HCEC 1CT (cell line): ENCODE measurements at places on chromosomes 16 and 17.

- no peak for DNase-seq
Measured at GRCh38 chr16:81530296-81530721, 85.7 kb downstream of the CMIP start.

GRCh38 chr17:57110152-57110542 lies 25.1 kb downstream of the AKAP1 start:
- no peak for DNase-seq

- DNase-seq, result no peak
Measured at GRCh38 chr17:4187076-4187475, 44.1 kb downstream of the CYB5D2 start.

- no peak for DNase-seq
Measured at GRCh38 chr17:50972577-50972976, 106.4 kb upstream of the TOB1 start.

GRCh38 chr17:17712268-17712924 lies 31.1 kb downstream of the RAI1 start:
- DNase-seq, result peak; percentile 98

DNA sequence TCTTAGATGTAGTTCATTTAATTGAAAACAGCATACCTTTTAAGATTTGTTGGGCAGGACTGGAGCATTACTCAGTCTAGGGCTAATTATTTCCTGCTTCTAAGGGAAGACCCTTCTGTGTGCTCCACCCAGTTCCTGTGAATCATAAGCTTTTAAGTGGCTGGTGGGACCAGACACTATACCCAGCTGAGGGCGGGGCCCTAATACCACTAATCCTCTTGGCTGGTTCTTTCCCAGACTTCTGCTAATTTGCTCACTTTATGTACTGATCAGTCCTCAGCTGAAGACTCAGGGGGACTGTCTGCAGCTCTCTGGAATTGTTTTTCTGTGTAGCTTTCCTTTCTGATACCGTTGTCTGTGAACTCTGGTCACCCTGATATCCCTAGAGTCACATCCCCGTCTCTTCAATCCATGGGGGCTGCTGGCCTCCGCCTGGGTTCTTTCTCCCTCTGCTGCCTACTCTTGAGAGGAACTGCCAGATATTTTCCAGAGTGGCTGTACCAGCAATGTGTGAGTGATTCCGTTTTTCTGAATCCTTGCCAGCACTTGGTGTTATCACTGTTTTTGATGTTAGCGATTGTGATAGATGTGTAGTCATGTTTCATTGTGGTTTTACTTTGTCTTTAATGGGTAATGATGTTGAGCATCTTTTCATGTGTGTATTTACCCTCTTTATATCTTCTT lies 35.1 kb downstream of the MFSD11 start:
- peak; percentile 88 for DNase-seq

- no peak for DNase-seq
Measured at GRCh38 chr16:66858740-66859396, 14.7 kb downstream of the CA7 start.

GRCh38 chr17:35129154-35129972 lies 7.9 kb downstream of the FNDC8 start:
- DNase-seq, result peak; percentile 22

- DNase-seq, result no peak
Measured at GRCh38 chr17:73840829-73841228, 196.6 kb upstream of the SDK2 start.

- peak; percentile 88 for DNase-seq
Measured at GRCh38 chr17:7351665-7352502, at the start of gene KCTD11. Gene KCTD11 (plus strand): TSS chr17:7352162.

DNA sequence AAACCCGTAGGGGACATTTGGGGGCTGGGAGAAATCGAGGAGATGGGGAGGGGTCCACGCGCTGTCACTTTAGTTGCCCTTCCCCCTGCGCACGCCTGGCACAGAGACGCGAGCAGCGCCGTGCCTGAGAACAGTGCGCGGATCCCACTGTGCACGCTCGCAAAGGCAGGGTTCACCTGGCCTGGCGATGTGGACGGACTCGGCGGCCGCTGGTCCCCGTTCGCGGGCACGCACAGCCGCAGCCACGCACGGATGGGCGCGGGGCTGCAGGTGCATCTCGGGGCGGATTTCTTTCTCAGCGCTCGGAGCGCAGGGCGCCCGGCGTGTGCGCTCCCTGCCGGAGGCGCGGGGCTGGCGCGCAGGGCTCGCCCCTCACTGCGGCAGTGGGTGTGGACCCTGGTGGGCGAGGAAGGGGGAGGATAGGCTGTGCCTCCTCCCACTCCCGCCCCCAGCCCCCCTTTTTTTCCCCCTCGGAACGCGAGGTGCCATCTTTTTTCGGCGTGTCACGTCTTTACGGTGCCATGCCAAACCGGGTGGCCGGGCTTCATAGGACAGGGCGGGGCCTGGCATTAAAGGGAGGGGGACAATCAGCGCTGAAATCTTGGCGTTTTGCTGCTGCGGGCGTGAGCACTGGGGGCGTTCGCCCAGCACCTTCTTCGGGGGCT lies 1.1 kb downstream of the MAPT start:
- DNase-seq, result no peak

GRCh38 chr16:79004309-79004708 lies 596.2 kb downstream of the MAF start:
- no peak for DNase-seq

DNA sequence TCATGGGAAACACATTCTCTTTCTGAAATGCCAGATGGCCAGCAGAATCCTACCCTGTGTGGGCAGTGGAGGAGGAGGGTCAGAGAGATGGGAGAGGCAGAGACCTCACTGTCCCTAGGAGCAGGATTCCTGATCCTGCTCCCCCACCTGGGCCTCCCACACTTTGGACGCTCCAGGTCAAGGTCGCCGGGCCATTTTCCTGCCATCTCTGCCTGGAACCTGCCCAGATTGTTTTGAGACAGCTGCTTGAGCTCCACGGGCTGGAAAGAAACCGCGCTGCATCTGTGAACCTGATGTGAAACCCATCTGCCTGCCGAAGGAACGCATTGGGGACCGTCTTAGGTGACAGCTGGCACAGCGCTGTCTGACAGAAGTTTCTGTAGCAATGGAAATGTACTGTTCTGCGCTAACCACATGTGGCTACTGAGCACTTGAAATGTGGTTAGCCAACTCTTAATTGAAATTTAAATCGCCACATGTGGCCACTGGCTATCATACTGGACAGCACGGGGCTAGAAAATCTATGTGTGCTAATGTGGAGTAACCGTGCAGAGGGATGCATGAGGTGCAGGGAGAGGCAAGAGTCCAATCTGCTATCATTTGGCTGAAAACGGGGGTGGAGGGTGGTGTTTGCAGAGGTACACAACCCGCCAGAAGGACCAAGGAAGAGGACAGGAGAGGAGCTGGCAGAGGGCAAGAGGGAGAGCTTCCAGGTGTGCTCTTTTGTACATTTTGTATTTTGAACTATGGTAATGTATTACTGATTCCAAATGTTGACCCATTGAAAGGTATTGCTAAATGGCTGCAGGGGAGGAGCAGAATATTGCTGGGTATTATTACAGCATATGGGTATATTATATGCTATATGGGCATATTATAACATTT lies 15.4 kb upstream of the NUBP1 start:
- DNase-seq, result no peak

DNA sequence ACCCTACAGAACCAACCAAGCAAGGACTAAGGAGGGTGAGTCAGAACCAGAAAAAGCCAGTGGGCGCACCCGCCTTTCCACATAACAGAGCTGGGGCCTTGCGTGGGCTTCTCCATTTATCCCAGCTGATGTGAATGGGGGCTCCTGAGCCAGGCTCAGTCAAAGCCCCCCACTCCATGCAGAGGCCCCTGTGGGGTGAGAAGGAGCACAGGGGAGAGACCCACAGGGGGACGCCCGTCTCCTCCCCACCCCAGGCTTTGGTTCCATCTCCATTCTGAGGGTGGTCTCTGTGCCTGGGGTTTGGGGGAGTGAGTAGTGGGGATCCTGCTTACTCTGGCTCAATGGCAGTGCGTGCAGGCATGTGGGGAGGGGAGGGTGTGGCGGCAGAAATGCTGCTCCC lies 210.1 kb upstream of the TNRC6C start:
- no peak for DNase-seq

GRCh38 chr17:36616061-36617029 lies 15.0 kb downstream of the MRM1 start:
- no peak for DNase-seq

- no peak for DNase-seq
Measured at GRCh38 chr16:25966172-25967097, 274.7 kb downstream of the HS3ST4 start.

DNA sequence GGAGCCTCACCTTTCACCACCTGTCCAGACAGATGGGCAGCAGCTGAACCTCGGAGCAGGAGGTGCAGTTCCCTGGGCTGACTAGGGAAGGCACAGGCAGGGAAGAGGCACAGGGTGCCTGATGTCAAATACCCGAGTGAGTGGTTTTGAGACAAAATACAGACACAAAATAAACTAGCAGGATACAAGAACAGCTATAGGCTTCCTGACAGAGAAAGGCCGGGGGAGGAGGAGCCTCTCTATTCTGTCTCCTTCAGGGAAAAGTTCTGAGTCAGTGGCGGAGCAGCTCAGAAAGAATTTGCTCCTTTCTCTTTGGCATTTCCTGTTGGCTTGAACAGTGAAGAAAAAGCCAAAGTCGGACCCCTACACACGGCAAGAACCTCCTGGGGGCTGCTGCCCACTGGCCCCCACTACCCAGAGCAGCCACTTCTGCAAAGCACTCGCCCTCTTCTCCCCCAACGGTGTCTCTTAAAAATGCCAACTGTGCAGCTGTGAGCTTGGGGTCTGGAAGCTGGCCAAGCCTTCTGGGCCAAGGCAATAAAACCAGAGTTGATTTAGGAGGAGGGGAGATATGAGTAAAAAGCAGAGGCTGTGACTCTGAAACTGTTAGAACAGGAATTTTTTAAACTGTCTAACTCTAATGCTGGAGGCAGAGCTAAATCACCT lies 14.4 kb upstream of the FAAP100 start:
- DNase-seq, result peak; percentile 91

DNA sequence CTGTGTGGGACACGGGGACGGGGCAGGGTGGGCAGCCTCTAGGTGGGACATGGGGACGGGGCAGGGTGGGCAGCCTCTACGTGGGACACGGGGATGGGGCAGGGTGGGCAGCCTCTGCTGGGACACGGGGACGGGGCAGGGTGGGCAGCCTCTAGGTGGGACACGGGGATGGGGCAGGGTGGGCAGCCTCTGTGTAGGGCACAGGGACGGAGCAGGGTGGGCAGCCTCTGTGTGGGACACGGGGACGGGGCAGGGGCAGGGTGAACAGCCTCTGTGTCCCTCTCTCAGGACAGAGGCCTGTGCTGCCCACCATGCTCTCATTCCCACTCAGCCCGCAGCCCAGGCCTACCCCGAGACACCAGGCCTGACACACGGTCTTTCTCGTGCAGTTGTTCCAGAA lies 16.9 kb upstream of the MRPL38 start:
- no peak for DNase-seq

DNA sequence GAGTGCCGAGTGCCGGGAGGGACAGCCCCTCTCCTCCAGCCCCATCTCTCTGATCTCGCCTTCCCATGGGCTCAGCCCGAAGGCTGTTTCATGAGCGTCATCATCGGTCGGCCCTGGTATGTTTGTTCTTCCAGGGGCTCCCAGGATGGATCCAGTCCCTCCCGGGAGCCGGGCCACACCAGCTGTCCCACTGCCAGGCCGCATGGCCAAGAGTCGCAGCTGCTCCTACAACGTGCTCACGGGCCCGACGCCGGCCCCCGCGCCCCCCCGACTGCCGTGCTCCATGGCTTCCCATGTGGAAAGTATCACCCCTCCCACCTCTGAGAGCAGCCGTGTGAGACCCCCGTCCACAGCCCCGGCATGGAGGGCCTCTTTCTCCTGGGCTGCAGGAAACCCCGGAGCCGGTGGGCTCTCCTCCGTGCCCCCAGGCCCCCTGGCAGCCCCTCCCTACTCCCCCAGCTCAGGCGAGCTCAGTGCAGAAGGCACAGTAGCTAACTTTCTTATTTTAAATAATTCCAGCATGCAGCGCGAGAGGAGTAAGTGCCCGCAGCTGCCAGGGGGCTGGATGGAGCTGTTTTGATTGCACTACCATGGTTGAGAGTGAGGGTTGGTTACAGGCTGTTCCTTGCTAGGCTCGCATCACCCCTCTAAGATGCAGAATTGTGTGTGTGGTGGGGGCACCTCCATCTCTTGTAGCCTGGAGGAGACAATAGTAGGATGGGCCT lies 26.6 kb upstream of the GSE1 start:
- no peak for DNase-seq

DNA sequence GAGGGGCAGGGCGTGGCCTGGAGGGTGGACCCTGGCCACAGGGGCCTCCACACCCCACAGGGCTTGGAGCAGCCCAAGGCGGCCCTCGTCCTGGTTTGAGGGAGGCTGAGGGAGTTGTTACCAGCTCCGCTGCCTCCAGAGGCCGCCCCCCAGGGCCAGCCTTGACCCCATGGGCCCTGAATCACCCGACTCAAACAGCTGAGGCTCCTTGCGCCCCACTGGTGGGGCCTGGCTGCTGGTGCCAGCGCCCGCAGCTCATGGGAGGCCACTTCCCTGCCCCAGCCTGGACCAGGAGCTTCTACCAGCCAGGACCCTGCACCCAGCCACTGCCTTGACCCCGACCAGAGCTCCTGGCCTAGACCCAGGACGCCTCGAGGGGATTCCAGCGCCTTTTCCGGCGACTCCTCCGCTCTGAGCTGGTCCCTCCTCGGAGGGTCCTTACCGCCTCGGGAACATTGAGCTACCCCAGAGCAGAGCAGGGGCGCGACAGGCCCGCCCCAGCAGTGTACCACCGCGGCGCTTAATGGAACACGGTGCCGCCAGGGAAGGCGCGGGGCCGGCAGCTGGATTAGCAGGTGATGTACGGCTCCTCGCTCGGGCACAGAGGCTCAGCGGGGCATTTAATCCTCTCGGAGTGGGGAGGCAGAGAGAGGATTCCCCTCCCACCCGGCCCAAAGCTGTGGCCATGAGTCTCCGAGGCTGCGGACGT lies 37.2 kb downstream of the GSE1 start:
- no peak for DNase-seq

DNA sequence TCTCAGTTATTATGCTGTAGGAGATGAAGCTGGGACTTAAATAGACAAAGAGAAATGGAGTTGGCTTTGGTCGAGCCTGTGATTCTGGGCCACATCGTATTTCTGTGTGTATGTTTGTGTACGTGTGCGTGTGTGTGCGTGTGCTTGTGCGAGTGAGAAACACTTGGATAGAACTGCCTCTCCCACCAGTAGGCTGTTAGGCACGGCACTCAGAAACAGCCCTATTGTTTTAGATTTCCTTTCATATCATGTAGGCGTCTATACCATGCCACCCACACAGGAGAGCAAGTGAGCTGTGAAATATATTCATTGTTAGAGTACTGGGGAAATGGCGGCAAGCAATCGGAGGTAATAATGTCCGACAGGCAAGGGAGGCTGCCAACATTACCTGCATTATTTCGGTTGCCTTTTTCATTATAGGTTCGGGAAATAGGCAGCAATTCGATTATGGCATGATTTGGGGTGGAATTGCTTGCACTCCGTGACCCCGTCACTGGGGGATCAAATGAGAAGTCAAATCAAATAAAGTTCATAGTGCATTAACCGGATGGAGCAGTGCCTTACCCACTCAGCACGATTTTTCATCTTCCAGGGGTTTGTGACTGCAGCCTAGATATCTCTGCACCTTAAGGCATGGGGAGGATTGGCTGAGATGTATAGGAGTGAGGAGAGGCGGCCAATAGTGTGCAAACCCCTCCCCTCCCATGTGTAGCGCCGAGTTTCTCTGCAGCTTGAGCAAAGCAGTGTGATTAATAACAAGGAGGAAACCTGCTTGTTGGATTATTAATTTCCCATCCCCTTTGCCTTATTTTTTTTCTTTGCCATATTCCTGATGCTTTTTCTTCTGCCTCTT lies 89.6 kb downstream of the RBFOX1 start:
- DNase-seq, result no peak
